ENCODE measurements at places on chromosomes 12 and 14. TPM values are rescaled to one million over a fixed set of nuclear protein-coding genes. Genes with fewer than 3 reads are reported as not detected.

The ADGRD1 gene
- not detected for total RNA-seq

The PLEKHG7 gene
- total RNA-seq: not detected

The SYT1 gene
- total RNA-seq: 13.2 TPM

GRCh38 chr14:41235466-41235865 is 371.2 kb upstream of the LRFN5 start:
- no peak for DNase-seq

DNA sequence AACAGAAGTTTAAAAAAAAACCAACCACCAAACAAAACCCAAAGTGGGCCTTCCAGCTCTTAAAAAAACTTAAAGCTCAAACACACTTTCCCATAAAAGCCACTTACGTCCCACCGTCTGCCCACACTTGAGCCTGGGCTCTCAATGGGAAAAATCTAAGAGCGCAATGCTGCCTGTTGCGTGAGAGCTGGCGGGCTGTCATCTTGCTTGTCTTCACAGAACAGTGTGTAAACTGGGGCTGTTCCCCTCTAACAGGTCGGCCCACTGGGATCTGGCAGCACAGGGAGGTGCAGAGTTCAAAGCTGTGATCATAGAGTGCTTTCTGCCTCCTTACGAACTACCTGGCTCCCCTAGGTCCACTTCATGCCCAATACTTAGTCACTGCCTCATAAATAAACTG is 80.0 kb downstream of the DICER1 start:
- DNase-seq: no peak

DNA sequence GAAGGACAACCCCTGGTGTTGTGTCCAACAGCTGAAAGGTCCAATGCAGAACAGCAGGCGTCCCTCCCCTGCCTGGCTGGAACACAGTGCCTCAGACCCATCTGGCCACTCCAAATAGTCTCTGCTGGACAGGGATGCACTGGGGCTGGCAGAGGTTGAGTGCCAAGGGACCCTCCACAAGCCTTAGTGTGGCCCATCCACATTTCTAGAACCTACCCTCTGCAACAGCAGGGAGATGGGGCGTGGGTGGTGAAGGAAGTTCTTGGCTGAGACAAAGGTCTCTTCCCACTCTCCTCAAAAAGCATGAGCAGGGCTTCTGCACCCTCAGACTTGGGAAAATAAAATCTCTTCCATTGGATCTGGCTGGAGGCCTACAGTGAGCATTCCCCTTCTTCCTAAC is 36.5 kb downstream of the LTBP2 start:
- no peak for DNase-seq

DNA sequence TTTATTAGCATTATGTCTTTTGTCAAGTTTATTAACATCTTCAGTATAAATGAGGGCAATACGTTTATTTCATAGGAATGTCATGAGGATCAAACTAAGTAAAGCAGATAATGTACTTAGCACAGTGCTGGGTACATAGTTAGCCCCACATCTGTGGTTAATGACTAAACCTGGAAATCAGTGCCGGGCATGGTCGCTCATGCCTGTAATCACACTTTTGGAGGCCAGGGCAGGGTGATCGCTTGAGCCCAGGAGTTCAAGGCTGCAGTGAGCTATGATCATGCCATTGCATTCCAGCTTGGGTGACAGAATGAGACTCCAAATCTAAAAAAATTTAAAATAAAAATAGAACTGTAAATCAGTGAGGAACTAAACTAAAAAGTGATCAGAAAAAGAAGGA is 44.8 kb upstream of the GUCY2C start:
- no peak for DNase-seq

GRCh38 chr12:4535092-4535491 is 3.6 kb upstream of the RAD51AP1 start:
- no peak for DNase-seq

GRCh38 chr12:2439332-2440100 is 355.3 kb upstream of the FKBP4 start:
- no peak for DNase-seq

All from glomerular endothelial cell (primary cell).